DMS79 treated with DMSO at 0.1 percent for 48 hours (cell line): ENCODE measurements at places on chromosomes 3 and 15.

- no peak for DNase-seq
Observed at GRCh38 chr3:50435371-50436113, 67.9 kb downstream of the CACNA2D2 start.

DNA sequence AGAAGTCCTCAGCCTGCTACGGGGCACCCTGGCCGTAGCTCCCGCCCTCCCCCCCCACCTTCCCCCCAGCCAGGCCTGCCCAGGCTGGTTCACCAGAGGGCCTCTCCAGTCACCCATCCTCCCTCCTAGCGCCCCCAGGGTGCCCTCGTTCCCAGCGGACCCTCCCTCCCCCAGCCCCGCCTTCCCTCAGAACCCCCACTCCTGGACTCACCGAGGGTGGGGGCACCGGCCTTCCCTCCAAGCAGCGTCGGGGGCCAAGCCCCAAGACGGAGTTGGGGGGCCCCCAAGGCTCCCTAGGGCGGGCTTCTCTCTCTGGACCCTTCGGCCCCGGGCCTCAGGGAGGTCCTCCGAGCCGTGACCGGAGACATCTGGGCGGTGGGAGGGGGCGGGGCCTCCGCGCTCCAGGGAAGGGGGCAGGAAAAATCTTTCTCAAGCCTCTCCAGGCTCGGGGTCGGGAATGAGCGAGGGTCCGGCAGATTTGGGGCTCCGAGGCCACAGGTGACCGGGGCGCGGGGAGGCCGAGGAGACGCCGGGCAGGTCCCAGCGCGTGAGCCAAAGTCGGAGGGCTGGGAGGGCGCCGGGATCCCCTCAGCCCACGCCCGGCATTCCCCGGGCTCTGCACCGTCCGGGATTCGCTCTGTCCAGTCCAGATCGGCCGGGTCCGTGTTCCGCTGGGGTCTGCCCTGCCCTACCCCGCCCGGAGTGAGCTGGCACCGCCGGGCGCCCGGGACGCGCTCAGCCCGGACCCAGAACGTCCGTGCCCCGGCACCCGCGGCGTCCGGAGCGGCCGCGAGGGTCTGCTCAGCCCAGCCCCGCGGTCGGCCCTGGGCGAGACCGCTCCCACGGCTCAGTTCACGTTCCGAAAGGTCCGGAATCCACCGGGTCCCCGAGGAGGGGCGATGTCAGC is 999 bp downstream of the INSYN1 start:
- no peak for DNase-seq

DNA sequence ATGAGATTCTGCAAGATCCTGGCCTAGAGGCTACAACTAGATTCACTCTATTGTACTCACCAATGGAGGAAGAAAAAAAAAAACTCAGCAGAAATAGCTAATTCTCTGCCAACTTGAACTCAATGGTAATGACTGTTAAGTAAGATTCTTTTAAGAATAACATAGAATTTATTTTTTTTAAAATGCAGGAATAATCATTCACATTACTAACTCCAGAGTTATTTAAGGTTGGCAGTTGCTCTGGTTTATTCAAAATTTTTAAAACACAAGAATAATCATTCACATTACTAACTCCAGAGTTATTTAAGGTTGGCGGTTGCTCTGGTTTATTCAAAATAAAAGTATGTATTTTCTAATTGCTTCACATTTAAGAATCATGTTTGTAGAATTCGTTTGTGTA is 1071.9 kb downstream of the IGSF11 start:
- DNase-seq = no peak

- no peak for DNase-seq
Observed at GRCh38 chr3:171967137-171967783, 72.1 kb upstream of the FNDC3B start.

DNA sequence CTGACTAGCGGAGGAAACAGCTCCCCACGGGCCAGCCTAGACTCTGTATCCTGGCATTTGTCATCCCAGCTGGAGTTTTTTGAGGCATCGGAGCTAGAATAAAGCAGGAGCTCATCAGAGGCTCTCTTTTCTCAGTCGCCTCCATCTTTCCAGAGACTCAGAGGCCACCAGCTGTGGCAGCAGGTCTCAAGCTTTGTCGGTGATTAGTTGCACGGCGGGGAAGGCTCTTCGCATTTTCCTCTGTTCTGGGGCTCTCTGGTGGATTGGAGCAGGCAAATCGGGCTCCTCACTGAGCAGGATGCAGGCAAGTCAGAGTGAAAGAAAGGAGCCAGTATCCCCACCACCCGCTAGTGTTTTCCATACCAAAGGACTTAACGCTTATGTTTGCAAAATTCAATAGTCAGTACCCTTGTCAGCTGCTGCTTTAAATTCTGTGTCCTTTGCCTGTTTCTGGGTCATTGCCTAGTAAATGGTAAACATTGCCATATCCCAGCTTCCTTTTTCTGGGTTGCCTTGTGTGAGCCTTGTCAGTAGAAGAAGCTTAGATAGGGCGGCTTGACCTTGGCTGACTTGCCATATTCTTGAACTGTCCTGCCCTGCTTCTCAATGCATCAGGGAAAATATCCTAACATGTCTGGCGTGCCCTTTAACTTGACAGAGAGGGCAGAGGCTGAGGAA is 127.1 kb downstream of the PTPRG start:
- no peak for DNase-seq
